ENCODE measurements at places on chromosomes 6 and 20.

DNA sequence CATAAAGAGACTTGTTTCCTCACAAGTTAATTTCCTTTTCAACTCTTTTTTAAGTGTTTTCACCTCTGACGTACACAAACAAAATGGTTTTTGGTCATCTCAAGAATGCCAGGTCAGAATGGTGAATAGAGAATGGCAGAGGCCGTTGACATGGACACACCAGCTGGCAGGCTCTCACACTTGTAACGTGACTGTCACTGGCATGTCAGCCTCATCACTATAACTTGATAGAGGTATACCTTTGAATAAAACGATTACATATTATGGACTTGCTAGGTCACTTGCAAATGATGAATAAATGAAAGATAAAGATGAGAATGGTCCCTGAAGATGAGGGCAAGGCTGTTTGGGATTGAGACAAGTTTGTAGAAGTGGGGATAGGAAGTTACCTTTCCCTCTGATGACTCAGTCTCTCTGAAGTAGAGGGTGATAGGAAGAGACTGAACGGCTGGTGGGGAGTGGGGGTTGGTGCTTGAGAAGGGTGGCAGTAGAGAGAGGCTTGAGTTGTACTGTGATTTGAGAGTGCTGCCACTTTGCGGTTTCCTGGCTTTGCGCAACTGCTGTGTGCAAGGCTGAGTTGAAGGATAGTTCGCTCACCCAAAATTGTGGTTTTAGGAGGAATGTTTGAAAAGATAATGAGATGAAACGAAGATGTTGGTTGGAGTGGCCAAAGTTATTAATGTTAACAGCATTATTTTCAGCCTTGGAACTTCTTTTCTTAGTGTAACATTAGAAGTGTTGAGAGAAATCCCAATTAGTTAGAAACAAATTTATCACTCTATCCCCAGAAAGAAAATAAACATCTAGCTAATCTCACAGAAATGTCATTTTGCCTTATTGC, 30.3 kb downstream of the TBPL1 start:
- DNase-seq = peak; percentile 95

DNA sequence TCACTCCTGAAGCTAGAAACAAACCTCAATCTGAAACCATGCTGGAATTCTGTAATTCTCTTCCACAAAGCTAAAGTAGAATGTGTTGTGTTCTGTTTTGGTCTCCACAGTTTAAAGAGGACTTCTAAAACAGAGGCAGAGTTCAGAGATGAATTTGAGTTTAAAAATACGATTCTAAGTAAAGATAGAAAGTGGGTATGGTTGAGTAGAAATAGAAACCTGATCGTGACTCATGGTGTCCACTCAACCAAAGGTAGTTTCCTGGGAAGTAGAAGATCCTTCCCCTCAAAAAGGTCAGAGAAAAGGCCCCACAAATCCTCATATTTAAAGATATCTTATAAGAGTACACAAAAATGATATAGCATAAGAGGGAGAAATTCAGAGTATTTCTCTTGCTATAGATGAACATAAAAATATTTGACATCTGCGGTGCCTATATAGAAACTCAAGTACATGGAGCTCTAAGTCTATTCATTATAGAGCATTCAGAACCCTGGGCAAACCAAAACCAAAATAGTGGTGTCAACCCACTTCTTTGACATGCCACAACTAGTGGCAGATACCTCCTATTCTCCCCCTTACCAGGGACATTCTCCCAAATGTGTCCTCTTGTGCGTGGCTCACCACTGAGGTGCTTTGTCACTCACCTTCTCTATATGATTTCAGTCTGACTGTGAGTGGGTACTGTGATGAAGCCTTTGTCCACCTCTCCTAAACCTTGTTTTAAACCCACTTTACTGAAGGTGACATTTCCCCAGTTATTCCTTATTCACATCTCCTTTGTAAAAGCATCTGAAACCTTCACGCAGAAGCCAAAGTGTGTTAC, 84.5 kb downstream of the PLCB1 start:
- DNase-seq = no peak

- peak; percentile 51 for DNase-seq
Measured at GRCh38 chr6:44234101-44235025, 11.0 kb downstream of the SLC29A1 start.

DNA sequence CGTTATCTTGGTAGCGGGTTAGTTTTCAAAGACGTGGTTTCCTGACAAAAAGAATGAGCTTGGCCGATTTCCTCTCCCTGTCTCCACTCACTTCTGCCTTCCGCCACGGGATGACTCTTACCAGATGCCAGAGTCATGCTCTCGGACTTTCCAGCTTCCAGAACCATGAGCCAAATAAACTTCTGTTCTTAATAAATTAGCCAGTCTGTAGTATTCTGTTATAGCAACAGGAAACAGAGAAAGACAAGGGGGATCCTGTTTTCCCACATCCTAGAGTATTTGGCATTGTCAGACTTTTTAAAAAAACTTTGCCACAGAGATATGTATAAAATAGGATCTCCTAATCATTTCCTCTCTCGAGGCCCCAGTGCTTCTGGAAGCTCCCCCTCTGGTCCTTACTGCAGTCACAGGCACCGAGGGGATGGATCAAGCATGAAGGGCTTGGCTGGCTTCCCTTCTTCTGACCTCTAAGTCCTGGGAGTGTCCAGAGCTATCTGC, 84.9 kb upstream of the NAA20 start:
- no peak for DNase-seq

DNA sequence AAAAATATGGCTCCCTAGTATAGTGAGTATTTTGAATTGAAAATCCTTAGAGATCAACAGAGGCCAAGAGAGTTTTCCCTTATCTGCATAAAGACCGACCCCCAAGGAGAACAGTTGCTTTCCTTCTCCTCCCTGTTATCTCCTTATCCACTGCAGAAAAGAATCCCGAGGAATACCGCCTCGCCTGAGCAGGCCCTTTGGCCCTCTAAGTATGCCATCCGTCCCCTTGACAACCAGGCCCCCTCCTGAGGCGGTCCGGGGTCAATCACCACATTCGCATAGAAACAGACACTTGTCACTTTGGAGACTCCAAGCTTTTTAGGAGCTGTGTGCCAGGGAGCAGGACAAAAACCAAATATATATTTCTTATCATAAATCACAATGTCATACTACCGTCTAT, 15.9 kb upstream of the GGTLC1 start:
- DNase-seq = no peak

All from HL-60 (cell line).